Activated T-helper 1 cell treated with Interleukin-2 at 50 U/mL for 16 hours (primary cell): ENCODE measurements at places on chromosomes 5 and 9.

DNA sequence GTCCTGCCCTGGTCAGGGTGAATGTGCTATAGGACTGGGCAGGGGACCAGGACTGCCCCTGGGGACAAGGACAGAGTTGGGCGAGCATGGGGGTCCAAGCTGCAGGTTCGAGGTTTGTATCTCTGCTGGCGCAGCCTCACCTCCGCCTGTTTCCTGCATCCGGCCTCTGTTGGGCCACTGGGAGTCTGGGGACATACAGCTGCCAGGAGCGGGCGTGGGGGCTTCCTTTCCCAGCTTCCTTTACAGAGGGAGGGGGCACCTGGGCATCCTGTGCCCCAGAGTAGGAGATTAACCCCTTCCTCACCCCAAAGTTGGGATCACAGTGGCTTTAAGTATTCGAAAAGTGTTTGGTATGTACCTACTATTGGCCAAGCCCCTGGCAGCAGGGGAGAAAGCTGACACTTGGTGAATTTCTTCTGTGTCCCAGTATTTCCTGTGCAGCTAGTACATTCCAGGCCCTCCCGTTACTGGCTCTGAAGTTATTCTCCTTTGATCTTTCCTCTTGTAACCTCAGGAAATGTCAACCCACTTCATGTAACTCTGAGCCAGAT, 19.0 kb downstream of the OLFML2A start:
- DNase-seq: no peak

DNA sequence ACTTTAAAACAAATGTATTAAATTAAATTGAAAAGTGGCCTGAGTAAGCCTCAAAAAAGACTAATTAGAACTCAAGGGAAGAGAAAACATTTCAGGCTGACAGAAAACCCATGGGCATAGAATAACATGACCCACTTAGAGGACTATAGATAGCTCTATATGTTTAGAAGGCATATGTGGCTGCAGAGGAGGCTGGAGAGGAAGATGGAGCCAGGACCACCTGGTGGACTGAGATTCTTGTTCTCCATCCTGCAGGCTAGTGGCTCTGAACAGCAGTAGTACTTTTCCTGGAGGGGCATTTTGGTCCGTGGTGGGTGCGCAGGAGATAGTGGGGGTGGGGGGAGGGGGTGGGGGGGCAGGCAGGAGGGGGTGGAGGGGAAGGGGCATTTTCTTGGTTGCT, 10.3 kb upstream of the NPR2 start:
- no peak for DNase-seq

DNA sequence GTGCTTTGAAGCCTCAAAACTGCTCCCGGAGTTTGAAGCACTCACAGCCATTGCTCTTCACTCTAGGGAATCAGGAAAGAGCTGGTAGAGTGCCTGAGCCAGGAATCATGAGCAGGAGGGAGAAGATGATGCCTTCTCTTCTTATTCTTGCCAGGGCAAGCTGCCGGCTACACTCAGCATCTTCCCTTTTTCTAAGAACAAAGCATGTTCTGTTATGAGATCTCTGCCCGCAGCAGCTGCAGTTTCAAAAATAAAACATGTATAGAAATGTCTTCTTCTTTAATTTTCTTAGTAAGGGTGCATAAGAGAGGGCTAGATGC, 57.9 kb upstream of the RICTOR start:
- no peak for DNase-seq

DNA sequence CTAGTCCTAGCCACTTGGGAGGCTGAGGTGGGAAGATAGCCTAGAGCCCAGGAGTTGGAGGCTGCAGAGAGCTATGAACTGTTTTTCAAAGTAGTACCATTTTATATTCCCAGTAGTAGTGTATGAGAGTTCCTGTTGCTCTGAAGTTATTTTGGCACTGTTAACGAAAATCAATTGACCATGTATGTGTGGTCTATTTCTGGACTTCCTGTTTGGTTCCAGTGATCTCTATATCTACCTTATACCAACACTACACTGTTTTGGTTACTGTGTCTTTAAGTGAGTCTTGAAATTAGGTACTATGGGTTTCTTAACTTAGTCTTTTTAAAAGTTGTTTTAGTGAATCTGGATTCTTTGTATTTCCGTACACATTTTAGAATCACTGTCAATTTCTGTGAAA, 13.6 kb downstream of the SLF1 start:
- DNase-seq: no peak

DNA sequence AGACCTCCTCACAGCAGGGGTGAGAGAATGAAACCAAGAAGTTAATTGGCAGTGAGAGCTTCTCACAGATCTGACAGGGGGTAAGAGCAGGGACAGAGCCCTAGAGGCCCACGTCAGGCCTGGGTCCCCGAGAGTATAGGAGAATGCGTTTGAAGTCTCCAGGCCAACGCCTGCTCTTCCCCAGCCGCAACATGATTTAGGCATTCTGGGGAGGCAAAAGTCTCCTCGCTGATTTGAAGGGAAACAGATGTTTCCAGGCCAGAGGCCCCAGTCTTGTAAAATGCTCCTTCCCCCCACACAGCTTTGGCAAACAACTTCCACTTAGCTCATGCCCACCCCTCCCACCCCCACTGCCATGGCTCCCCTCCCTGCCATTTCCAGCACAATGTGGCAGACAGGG, 239.2 kb upstream of the TRIM32 start:
- no peak for DNase-seq

DNA sequence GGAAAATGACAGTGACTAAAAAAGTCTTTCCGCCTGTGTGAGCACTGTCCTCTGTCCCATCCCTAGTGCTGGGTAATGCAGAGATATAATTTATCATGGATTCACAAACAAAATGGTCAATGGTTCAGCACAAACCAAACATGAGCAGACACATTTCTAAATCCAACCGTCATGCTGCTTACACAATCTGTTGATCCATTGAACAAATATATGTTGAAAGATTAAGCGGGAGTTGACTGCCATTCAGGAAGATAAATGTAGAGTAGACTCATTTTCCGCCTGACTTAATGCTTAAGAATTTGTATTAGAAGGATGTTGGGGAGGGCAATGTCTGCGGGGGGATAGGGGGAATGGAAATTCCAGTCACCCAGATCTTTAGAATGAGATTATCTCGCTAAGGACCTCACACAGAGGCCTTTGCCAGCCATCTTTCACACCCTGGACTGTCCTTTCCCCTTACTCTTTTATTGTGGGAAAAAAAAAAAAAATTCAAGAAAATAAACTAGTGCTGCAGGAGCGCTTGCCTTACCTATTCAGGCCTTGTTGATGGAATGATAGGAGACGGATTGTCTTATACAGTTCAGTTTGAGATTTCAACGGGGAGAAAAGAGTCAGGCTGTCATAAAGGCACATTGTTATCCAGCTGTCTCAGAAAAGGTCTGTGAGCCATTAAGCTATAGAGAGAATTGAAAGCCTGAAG, 153.7 kb downstream of the TLE1 start:
- no peak for DNase-seq

DNA sequence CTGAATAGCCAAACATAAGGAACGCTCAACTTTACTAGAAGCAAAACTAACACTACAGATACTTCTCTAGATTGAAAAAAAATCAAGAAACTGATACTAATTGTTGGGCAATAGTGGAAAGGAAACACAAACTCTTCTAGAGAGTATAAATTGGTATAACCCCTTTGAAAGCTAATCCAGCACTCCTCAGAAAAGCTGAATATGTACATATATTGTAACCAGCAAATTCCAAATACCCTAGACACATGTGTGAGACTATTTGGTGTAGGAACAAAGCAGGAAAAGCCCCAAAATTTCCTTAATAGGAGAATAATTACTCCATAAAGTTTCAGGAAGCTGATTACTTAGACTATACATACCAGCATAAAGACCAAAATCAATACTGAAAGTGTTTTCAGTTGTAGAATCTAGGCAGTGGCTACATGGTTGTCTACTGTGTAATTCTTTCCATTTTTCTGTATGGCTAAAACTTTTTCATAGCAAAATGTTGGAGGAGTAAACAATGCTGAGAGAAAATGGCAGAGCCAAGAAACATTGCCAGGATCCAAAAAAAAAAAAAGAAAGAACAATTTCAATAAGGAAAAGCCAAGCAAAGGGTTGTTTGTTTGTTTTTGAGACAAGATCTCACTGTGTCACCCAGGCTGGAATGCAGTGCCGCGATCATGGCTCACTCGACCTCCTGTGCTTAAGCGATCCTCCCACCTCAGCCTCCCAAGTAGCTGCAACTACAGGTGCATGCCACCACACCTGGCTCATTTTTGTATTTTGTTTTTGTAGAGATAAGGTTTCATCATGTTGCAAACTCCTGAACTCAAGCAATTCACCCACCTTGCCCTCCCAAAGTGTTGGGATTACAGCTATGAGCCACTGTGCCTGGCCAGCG, 15.0 kb downstream of the SKP1 start:
- DNase-seq: no peak

- no peak for DNase-seq
Observed at GRCh38 chr5:1067141-1068121, 44.4 kb downstream of the SLC12A7 start.

- DNase-seq: no peak
Observed at GRCh38 chr5:42962124-42962523, 78.0 kb downstream of the ANXA2R start.

GRCh38 chr9:110752766-110753165, 84.2 kb downstream of the MUSK start:
- no peak for DNase-seq

GRCh38 chr9:101030086-101030391, 1.5 kb downstream of the PLPPR1 start:
- no peak for DNase-seq

DNA sequence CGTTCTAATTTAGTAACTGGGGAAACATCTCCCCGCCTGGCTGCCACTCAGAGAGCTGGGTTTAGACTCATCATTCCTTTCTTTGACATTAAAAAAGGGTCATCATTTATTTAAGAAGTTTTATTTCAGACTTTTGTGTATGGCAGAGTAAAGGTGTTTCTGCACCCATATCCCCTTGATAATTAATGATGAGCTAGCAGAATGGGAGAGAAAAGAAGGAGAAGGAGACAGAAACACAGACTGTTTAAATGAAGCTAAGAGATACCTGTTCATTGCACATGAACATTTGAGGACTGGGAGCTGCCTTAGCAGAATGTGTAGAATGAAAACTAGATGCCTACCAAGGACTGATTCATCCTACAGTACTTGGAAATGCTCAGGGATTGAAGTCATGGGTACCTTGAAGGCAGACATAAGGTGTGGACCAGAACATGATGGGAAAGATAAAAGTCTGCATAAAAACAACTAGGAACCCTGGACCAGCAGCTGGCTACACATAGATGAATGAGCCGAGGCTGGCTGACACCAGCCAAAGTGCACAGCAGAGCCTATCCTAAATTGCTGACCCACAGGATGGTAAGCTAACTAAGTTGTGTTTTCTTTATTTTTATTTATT, 48.3 kb upstream of the SPATA31C2 start:
- DNase-seq: no peak

GRCh38 chr9:114897196-114897595, 33.2 kb downstream of the TNFSF8 start:
- DNase-seq: no peak

DNA sequence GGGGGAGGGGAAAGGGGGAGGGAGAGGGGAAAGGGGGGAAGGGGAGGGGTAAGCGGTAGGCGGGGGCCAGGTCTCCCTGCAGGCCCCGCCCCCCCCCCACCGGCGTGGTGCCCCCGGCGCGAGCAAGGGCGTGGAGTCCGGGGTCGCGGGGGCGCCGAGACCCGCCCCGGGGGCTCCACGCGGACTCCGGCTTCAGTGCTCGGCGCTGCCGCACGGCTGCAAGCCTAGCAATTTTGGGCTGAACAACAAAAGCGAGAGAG, 10.8 kb downstream of the C9orf50 start:
- DNase-seq: no peak

DNA sequence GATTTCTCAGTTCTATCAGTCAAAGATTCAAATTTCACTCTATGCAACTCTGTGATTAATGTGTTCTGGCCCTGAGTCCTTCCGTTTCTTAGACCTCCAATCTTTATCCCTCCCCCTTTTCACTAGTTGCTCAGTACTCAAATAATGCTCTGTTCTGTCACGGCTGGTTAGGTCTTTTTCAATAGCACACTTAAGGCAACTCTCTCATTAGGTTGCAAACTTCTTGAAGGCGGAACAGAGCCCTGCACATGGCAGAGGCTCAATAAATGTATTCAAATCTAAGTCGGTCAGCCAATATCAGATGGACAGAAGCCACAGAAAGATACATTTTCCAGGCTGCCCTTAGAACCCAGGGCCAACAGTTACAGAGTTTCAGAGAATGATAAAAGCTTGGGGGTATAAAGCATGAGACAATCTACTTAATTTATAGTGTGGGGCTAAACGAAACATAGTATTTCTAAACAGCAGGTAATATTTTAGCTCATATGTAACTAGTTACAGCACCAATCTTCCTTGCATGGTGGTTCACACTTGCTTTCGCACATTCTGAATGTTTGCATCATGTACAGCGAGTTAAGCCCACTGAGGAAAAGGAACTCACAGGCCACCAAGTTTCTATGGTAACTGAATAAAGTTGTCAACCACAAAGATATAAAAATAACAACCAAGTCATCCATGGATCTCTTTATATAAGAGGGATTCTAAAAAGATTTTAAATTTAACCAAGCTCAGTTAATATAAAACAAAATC, 67.1 kb upstream of the GOLPH3 start:
- DNase-seq: no peak

DNA sequence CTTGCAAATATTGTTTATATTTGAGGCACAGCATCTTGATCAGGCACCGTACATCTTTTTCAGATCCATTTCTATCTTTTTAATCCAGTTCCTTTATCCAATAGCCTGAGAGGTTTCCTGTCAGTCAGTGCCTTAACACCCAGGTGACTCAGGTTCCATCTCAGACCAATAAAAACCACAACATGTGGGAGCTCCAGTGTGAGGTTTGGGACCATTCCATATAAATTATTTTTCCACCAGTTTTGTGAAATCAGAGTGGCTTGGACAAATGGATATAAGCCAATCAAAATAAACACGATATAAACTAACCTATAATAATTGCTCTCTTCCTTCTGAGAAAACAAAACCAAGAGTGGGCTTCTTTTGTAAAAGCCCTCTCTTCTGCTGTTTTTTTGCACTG, 351.3 kb downstream of the NTRK2 start:
- no peak for DNase-seq

GRCh38 chr9:96425500-96426169, 7.5 kb upstream of the ZNF367 start:
- no peak for DNase-seq

DNA sequence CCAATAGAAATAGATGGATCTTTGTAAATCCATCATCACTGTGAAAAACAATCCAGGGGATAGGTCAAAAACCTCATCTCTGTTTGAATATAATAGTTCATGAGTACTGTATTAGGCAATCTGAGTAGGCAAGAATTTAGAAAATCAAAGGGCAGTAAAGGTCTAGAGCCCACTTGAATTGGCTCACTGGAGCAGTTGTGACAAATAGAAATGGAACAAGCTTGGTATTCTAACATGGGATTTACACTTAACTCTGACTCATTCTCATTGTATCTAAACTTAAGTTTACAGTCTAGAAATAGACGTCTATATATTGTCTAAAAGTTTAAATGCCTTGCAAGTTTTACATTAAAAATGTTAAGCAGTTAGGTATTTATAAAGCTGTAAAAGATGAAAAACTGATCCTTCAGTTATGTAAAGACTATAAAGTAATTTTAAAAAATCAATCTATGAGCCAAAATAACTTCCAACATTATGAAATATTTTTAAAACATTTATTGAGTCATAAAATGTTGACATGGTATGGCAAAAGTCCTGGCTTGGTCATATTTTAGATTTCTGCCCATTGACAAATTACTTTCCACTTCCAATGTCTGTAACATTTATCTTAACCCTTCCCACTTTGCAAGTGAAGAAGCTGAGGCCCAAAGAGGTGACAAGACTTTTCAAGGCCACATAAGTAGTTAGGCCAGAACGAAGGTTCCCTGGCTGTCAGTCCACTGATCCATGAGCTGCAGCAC, 203.7 kb upstream of the NREP start:
- no peak for DNase-seq
